ENCODE measurements at places on chromosomes 2 and 18.

- DNase-seq = no peak
These were observed 105.4 kb downstream of the ACOXL start for GRCh38 chr2:110837446-110838409.

DNA sequence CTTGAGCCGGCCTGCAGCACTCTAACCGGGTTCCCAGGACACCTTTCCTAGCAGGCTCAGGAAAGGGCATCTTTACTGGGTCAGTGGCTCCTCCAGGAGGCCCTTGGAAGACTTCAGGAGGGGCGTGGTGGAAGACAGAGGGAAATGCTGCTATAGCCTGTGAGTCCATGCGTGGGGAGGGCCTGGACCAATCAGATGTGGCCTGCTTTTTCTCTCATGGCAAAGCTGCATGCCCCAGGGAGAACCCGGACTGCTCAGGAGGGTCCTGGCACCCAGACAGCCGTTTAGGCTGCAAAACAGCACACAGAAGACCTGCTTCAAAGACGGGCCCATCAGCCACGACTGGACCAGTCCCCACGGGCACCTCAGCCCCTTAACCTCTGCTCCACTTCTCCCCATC is 84.4 kb downstream of the EIPR1 start:
- DNase-seq = no peak

GRCh38 chr2:153971855-153972254 is 100.1 kb downstream of the GALNT13 start:
- DNase-seq = no peak

- peak; percentile 46 for DNase-seq
These were observed 217.7 kb upstream of the SMAD7 start for GRCh38 chr18:49168281-49168985.

DNA sequence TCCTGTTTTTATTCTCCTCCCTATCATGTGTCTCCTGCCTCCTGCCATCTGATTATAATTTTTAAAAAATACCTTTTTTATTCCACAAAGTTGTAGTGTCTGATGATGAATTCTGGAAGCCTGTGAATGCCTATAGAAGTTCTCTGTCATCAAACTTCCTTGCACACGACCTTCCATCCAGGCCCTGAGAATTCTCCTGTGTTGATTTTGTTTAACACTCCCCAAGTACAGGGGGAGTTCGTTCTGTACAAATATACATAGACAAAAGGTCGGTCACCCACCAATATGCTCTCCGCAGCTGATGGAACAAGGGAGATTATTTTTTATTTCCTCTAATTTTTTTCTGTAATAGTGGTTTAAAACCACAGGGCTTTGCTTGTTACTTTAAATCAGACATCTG is 232.5 kb downstream of the PIEZO2 start:
- no peak for DNase-seq

- no peak for DNase-seq
These were observed 97.6 kb downstream of the MYCN start for GRCh38 chr2:16037808-16038457.

GRCh38 chr2:46229134-46230063 is 67.8 kb upstream of the EPAS1 start:
- DNase-seq = peak; percentile 94

DNA sequence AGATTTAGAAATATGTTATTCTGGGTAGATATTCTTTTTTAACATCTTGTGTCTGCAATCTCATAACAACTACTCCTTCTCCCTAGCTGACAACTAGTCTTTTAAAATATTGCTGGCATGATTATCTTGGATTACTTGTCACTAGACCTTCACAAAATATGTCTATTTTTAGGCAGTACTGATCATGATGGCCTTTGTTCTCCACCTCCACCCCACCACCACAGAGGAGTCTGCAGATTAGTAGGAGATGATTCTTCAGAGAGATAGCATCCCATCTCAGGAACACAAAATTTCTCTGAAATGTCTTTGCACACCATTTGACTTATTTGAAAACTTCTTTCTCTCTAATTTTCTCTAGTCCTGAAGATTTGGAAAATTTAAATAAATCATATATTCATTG is 338.1 kb upstream of the SPHKAP start:
- no peak for DNase-seq

- DNase-seq = no peak
These were observed 13.1 kb downstream of the KLHL14 start for GRCh38 chr18:32759611-32760167.

GRCh38 chr2:214069254-214069653 is 341.6 kb upstream of the VWC2L start:
- peak; percentile 94 for DNase-seq

- DNase-seq = no peak
These were observed 852.8 kb upstream of the ACVR2A start for GRCh38 chr2:146992057-146992456.

DNA sequence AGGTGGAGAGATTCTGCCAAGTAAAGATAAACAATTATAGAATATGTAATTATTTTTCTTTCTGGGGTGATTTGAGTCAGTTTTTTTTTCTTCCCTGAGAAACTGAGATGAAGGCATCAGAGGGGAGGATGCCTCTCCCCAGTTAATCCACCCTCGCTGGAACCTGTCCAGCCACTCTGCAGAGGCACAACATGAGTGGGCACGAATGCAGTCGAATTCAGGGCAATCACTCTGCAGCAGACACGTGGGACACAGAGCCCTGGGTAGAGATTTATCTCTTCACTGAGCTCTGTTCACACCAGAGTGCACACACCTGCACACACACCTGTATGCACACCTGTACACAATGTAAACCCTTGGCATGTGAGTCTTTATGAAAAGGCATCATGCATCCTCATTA is 154.2 kb downstream of the DCDC2C start:
- DNase-seq = no peak

GRCh38 chr2:241050624-241051577 is 51.2 kb downstream of the MTERF4 start:
- DNase-seq = no peak

DNA sequence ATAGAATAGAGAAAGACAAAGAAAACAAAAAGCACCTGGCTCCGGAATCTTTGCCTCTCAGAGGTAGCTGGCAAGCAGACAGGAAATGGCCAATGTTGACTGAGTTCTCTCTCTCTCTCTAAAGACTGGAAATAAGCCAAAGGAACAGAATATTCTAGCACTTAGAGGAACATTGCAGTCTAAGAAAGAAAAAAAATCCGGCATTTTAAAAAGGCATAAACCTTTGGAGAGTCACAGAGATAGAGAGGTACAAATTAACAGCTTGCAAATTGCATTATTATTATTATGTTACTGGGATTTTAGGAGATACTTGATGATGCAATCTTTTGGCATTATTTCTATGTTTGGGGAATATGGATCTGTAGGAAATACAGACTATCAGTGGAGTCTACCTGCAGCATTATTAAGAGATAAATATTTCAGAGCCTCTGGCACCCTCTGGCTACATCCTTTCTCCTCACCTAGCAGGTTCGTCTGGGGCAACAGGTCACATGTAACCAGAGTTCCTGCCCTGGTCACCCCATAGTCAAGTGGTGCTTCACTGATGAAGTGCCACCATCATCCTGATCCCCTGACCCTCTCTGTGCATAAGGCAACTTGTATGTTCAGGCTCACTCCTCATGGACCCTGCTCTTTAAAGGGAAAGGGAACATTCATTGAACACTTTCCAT is 318.9 kb upstream of the ACVR2A start:
- no peak for DNase-seq

GRCh38 chr2:152097290-152097800 is 1.5 kb downstream of the CACNB4 start:
- DNase-seq = peak; percentile 19

GRCh38 chr18:23982155-23983079 is 32.1 kb upstream of the TTC39C start:
- peak; percentile 29 for DNase-seq

GRCh38 chr2:224217233-224217961 is 178.3 kb upstream of the SERPINE2 start:
- no peak for DNase-seq

DNA sequence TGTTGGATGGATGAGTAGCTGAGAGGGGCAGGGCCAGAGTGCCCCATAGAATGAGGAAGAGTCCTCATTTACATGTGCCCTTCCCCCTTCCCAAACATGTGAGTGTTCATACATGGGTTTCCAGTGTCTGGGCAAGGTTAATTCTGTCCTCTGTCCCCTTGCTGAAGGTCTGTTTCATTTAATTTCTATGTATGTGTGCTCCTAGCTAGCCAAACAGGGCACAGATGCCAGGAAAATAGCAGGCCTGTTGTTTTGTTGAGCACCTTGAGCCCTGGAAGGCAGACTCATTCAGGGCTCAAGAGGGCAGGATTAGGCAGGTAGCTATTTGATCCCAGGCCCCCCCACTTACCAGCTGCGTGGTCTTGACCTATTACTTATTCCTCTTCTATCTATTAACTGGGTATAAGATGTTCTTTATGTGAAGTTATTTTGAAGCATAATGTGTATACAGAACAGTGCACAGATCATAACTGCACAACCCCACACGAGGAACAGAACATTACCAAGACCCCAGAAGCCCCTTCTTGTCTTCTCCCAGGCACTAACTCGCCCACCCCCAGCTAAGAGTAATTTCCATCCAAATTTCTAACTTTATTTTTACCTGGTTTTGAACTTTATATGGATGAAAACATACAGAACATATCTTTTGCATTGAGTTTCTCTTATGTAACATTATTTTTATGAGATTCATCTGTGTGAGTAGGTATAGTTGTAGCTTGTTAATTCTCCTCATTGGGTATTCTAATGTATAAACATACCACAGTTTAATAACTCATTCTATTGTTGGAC is 164.3 kb downstream of the RPIA start:
- DNase-seq = no peak

DNA sequence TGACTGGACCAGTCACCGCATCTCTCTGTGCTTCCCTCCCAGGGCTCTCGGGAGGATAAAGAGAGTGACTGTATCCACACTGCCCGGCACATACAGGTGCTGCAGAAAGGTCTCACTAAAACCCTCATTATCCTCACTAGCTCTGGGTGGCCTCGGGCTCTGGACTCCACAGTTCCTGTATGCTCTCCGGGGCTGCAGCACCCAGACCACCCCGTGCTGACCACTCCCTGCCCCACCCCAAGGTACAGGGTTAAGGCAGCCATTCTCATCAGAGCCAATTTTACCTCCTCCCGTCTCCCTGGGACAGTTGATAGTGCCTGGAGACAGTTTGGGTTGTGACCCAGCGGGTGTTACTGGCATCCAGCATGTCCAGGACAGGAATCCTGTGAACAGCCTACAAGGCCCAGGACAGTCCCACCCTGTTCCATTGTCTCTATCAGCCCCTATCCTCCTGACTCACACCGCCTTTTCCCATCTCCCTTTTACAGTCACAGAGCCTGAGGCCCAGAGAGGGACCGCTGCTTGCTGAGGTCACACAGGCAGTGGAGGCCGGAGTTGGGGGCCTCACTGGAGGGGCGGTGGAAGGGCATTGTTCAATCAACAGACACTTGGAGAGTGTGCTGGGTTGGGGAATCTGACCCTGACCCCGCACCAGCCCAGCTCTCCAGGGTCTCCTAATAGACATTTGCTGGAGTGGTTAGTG is 1.7 kb downstream of the ZAP70 start:
- DNase-seq = no peak

- DNase-seq = no peak
These were observed 76.9 kb downstream of the RTP5 start for GRCh38 chr2:241946306-241947003.

DNA sequence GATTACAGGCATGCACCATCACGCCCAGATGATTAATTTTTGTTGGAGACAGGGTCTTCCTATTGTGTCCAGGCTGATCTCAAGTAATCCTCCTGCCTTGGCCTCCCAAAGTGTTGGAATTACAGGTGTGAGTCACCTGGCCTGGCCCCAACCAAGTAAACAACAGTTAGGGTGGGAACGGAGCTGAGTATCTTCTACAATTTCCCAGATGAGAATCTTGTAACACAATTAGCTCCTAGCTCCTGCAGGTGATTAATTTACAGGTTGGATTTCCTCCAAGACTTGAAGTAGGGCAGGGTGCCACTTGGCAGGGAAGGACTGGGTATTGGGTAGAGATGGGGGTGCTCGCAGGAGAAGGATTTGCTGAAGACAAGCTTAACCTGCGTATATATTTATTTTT is 17.8 kb downstream of the NLRC4 start:
- DNase-seq = no peak

DNA sequence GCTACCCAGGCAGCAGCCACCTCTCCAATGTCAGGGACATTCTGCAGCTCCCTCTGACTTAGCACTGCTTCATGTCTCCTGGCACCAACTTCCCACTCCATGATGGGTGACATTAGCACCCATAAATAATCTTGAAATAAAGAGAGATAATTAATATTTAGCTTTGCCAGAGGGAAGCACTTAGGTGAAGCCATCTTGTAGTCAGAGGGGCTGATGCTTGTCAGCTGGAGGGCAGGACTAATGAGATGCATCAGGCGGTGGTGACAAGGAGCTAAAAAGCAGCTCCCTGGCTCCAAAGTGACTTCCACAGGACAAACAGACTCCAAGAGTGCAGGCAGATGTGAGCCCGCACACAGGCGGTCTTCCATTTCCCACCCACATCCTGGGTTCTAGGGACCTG is 153.0 kb upstream of the ID2 start:
- no peak for DNase-seq

DNA sequence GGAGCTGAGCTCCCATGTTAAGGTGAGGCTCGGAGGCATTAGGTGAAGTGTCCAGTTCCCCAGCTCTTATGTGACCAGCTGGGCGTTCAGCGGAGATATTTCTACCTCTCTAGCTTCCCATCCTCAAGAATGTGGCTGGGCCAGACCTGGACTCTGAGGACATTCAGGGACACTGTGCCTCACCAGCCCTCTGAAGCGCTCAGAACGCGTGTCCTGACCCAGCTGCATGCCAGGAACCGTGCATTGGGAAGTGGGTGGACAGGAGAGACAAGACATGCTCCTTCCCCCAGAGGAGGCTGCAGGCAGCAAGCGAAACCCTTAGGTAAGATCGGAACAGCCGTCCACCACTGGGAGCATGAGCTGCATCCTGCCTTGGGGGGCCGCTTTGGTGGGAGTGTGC is 38.0 kb upstream of the GPAT2 start:
- DNase-seq = no peak

DNA sequence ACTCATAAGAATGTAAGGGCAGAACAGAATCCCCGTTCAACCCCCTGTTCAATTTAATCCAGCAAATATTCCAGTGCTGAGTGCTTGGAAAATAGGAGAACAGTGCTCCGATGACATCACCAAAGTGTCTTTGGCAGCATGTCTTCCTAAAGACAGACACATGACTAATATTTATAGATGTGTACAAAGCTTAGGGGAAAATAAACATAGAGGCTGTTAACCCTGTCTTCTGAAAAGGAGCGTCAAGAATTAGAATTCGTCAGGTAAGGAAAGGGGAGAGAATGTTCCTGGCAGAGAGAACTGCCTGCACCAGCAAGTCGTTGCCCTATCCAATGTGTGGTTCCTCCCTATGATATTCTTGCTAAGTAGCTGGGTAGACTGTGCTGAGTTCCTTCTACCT is 72.7 kb downstream of the PLB1 start:
- no peak for DNase-seq

All from ACHN (cell line).